ENCODE measurements at places on chromosomes 2 and 18.

- DNase-seq, result no peak
These were observed 49.1 kb downstream of the EML6 start for GRCh38 chr2:54772531-54772930.

GRCh38 chr2:39325966-39326365, 82.2 kb upstream of the CDKL4 start:
- DNase-seq, result no peak

GRCh38 chr2:14354231-14354630, 278.3 kb upstream of the LRATD1 start:
- no peak for DNase-seq

DNA sequence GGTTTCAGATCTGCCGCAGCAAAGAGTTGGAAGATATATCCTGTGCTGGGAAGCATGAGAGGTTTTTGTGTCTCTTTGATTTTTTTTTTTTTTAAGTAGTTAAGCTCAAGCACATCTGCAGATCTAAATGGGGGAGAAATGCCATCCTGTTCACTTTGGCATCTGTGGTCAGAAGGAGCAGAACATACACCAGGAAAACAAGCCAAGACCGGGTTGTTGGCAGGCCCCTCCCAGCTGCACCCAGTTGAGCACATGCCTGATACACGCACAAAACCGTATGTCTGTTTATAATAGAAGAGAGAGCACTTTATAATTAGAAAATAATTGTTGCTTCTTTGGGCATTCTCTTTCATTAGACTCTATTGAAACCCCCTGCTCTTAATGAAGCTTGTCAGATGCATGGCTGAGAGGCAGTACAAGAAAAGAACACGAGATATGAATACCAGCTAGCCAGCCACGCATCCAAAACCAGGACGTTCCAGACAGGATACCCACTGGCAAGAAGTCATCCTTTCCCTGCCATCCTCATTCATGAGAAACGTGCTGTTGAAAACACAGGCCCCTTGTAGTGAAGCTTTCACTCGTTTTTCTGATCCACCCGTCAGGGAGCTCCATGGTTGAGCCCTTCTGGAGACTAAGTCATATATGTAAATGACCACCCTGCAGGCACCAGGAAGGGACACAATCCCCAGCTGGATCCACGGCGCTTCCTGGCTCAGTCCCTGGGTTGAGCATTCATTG, 152.2 kb downstream of the ALPK2 start:
- no peak for DNase-seq

GRCh38 chr2:233421091-233421816, 67.0 kb downstream of the DGKD start:
- DNase-seq, result no peak

DNA sequence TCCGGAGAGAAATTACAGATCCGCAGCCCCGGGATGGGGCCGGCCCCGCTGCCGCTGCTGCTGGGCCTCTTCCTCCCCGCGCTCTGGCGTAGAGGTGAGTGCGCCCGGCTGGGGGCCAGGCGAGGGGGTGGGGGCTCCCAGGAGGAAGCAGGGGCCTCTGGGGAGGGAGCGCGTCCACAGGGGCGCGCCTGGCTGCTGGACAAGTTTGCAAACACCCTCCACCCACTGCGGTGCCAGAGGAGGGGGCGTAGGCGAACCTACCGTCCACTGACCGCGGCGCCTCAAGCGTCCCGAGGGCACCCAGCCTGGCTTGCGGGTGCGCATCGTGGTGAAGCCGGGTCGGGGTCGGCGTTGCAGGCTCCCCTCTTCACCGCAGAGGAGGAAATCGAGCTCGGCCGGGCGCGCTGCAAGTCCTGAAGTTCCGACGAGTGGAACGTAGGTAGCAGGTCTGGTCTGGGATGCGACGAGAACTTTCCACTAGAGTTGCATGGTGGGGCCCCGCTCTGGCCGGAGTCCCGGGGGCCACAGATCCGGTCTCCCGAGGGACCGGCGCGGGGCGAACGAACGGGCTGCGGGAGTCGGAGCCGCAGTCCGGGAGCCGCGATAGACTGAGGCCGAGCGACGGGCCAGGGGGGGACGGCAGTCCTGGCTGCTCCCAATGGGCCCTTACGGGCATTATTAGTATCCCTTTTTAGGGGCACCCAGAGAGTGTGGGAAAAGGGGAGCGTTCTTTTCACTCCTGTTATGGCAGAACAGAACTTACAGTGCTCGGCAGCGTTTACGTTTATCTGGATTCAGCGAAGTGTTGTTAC, 502 bp downstream of the MERTK start:
- DNase-seq, result no peak

GRCh38 chr2:35125278-35125677, 1230.3 kb upstream of the CRIM1 start:
- DNase-seq, result no peak

- no peak for DNase-seq
These were observed 102.2 kb downstream of the CAPN13 start for GRCh38 chr2:30705056-30705455.

DNA sequence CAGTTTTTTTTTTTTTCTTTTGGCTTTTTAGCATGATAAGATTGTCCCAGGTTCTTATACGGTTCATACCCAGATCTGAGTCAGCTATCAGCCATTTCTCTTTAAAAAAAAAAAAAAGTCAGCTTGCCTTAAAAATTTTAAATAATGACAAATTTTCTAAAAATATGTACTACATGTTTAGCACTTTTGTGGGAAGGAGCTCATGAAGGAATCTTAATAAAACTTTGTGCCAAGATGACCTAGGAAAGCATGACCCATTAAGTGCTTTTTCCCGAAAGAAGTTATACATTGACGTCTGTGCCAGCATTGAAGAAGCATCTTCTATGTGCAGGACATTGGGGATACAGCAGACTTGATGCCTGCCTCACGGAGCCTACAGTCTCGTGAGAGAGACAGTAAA, 4.5 kb upstream of the RBMS1 start:
- no peak for DNase-seq

DNA sequence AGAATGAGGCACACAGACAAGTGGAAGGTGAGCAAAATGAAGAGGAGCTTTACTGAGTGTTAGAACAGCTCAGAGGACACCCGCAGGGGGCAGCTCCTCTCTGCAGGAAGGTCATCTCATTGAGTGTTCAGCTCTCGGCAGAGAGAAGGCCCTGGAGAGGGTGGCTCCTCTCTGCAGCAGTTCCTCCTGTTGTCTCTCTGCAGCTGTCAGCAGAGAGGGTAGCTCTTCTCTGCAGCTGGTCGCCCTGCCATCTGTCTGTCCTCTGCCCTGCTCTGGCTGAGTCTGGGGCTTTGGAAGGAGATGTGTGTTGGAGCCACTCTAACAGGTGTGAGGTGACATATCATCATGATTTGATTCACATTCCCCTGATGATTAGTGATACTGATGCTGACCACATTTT, 6.8 kb upstream of the SNTG2 start:
- no peak for DNase-seq

DNA sequence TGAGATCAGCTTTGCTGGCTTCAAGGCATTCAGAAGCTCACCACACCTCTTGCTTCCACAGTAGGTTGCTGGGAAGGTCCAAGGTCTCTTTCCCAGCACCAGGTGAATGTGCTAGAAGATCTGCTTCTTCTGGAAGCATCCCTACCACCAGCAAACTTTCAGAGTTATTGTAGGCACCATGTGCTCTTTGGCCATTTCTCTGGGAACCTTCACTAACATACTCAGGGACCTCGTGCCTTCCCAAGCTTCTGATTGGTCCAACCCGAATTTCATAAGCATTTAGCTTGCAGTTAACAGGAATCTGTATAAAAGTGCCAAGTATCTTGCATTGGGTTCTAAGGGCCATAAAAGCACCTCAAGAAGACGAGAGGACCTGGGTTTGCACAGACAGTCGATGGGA, 86.5 kb upstream of the ARL4C start:
- no peak for DNase-seq

GRCh38 chr2:56576001-56576400, 392.2 kb downstream of the CCDC85A start:
- DNase-seq, result no peak

DNA sequence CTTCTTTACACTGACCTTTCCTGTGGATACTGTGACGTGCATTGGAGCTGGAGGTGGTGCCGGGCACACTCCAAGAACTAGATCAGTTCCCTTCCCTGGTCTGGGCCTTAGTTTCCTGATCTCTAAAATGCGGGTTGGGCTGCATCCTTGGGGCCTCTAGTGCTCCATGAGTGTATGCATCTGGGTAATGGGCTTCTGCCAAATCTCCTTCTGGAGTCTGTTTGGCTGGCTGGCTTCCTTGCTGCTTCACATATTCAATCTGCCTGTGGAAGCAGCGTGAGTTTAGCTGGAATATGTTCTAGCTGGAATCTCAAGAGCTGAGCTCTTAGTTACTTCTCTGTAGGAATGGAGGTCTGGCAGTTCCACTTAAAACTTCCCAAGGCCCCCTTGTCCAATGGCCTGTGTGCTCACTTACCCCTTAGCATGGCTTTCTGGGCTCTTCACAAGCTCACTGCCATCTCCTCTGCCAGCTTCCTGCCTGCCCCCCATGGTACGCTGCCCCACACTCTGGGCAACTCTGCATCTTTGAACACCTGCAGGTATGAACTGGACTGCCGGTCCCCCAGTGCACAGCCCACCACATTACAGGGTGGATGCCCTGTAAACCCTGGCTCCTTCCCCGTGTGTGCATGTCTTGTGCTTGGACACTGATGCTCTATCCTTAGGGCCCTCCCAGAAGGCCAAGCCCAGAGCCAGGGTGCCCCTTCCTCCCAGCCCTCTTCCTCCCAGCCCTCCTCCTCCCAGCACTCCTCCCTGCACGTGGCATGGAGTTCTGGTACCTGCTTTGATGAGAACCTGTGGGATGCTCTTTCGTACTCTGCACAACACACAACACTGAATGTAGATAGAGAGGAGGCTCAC, 103.6 kb upstream of the SMAD2 start:
- DNase-seq, result no peak

GRCh38 chr2:138559641-138560040, 58.1 kb downstream of the SPOPL start:
- no peak for DNase-seq
